Foreskin keratinocyte (primary cell): ENCODE measurements at places on chromosomes 7 and 10. TPM values are rescaled to one million over a fixed set of nuclear protein-coding genes. Genes with fewer than 3 reads are reported as not detected.

The TBX20 gene
- total RNA-seq, result not detected in 2 replicates

The FAM25A gene
- total RNA-seq, result 0.56 TPM in 1 of 2 replicates, not detected in the other

The IQUB gene
- 0.04 and 0.07 TPM in 2 replicates for total RNA-seq

The LRMDA gene
- total RNA-seq, result not detected in 2 replicates

The ZNF277 gene
- total RNA-seq, result 17.9 and 18.6 TPM in 2 replicates

The STAG3 gene
- total RNA-seq, result 0.32 and 0.34 TPM in 2 replicates

The SRI gene
- total RNA-seq, result 158 and 162 TPM in 2 replicates

The ATP6V0E2 gene
- total RNA-seq, result 4.2 and 10.4 TPM in 2 replicates

The FAM25C gene
- total RNA-seq, result 0.92 TPM in 1 of 2 replicates, not detected in the other

The LEP gene
- total RNA-seq, result not detected in 2 replicates

The FBXL13 gene
- 0.17 and 0.35 TPM in 2 replicates for total RNA-seq

The HOXA2 gene
- total RNA-seq, result 0.25 and 0.31 TPM in 2 replicates

The SAMD9L gene
- total RNA-seq, result 7.6 and 13.5 TPM in 2 replicates

The GSDME gene
- total RNA-seq, result 57.0 and 68.5 TPM in 2 replicates

The CYP17A1 gene
- not detected in 2 replicates for total RNA-seq

The OPN1SW gene
- not detected in 2 replicates for total RNA-seq

The GRID2IP gene
- total RNA-seq, result 0.04 and 0.14 TPM in 2 replicates

The MGAM2 gene
- total RNA-seq, result not detected in 2 replicates

The VSIR gene
- total RNA-seq, result 4.0 and 5.2 TPM in 2 replicates

The TRPV6 gene
- 0.07 and 0.24 TPM in 2 replicates for total RNA-seq

The AGBL3 gene
- 0.63 and 1.3 TPM in 2 replicates for total RNA-seq

The PPP1R17 gene
- not detected in 2 replicates for total RNA-seq

The IFIT2 gene
- total RNA-seq, result 2.5 and 2.7 TPM in 2 replicates

The MKX gene
- 0.11 TPM in 1 of 2 replicates, not detected in the other for total RNA-seq

The CLDN3 gene
- total RNA-seq, result not detected in 2 replicates

The LBX1 gene
- not detected in 2 replicates for total RNA-seq

The PHF14 gene
- total RNA-seq, result 17.8 and 21.2 TPM in 2 replicates

The BEND7 gene
- total RNA-seq, result 0.99 and 3.0 TPM in 2 replicates

The HYAL4 gene
- 0.17 TPM in 1 of 2 replicates, not detected in the other for total RNA-seq

The PIK3CG gene
- not detected in 2 replicates for total RNA-seq

The SLC39A12 gene
- total RNA-seq, result not detected in 2 replicates

The GNAT3 gene
- not detected in 2 replicates for total RNA-seq

The RALA gene
- total RNA-seq, result 66.7 and 79.3 TPM in 2 replicates

The TUBAL3 gene
- 0.60 and 1.1 TPM in 2 replicates for total RNA-seq
